ENCODE measurements at places on chromosomes 7 and 10.

DNA sequence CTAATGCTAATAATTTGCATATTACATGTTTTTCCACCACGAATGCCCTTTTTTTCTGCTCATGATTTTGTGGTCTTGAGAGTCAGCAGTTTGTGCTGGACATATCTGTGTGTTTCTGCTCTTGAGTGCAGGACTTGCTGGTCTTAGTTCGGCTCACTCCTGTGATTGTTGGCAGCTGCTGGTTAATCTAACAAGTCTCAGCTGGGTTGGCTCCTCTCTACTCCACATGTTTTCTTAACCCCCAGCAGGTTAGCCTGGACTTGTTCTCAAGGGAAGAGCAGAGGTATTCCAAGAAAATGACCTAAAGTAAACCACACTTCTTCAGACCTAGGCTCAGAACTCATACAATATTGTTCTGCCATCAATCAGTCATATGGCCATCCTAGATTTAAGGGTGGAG lies 1238.9 kb downstream of the XPNPEP1 start:
- DNase-seq = no peak

DNA sequence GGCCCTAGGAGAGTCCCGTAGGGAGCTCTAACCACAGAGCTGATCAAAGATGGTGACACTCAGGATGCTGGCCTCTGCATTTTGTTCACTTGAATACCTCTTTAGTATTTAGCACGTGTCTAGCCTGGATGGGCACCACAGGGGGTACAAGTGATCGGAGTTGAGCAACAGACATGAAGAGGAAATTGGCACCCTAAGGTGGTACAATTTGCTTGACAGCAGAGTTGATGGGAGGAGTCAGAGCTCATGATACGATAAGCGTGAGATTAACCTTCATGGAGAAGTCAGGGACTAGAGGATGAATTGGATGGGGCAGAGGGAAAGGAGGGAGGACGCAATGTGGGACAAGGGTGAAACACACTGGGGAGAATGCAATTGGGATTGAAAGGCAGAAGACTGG lies 9.9 kb upstream of the ZNF212 start:
- no peak for DNase-seq

DNA sequence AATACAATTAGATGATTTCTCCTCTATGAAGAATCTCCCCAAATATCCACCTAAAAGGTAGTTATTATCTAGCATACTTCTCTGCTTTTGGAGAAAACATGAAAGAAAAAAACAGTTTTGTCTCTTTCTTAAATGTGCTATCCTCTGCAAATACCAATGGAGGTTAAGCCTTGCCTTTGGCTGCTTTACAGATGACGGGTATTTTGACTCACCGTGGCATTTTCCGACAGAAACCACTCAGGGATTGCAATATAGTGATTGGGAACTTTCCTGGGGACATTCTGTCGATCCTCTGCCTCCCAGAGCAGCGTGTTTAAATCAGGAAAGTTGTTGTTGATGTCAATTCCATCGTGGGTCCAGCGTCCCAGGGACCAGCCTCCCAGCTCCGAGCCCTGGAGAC lies 100.6 kb downstream of the GPR26 start:
- DNase-seq = no peak

- DNase-seq = no peak
Observed at GRCh38 chr7:7352845-7353244, 170.5 kb downstream of the C1GALT1 start.
